ENCODE measurements at places on chromosomes 13 and 19.

DNA sequence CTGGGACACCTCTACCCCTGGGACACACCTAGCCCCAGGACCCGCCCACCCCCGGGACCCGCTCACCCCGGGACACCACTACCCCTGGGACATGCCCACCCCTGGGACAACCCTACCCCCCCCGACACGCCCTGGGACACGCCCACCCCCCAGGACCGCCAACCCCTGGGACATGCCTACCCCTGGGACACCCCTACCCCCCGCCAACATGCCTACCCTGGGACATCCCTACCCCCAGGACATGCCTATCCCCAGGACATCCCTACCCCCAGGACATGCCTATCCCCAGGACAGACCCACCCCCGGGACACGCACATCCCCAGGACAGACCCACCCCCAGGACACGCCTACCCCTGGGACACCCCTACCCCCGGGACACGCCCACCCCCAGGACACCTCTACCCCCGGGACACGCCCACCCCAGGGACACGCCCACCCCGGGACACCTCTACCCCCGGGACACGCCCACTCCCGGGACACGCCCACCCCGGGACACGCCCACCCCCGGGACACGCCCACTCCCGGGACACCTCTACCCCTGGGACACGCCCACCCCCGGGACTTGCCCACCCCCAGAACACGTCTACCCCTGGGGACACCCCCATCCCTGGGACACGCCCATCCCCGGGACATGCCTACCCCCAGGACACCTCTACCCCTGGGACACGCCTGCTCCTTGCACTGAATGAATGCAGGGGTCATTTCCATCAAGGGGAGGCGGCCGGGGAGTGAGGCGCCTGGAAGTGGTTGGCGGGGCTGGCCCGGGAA, 32.3 kb downstream of the ADPRHL1 start:
- DNase-seq = no peak

- no peak for DNase-seq
Observed at GRCh38 chr19:29880498-29881081, 61.4 kb upstream of the URI1 start.

DNA sequence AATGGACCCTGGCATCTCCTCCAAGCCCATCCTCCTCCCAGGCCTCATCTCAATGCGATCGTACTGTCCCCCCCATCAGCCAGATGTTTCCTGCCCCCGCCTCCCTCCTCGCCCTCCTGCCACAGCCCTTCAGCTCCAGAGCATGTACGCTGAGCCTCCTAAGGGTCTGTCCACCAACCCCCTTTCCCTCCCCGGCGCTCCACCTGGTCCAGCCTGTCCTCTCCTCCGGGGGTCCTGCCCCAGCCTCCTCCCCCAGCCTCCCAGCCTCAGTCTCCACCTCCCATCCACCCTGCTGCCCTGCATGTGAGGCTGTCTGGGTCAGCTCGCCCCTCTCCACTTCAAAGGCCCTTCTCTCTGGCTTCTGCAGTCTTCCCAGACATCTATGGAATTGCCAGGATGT, 4.5 kb downstream of the SIRT2 start:
- no peak for DNase-seq

GRCh38 chr13:98324105-98324504, 147.0 kb upstream of the RNF113B start:
- DNase-seq = no peak

DNA sequence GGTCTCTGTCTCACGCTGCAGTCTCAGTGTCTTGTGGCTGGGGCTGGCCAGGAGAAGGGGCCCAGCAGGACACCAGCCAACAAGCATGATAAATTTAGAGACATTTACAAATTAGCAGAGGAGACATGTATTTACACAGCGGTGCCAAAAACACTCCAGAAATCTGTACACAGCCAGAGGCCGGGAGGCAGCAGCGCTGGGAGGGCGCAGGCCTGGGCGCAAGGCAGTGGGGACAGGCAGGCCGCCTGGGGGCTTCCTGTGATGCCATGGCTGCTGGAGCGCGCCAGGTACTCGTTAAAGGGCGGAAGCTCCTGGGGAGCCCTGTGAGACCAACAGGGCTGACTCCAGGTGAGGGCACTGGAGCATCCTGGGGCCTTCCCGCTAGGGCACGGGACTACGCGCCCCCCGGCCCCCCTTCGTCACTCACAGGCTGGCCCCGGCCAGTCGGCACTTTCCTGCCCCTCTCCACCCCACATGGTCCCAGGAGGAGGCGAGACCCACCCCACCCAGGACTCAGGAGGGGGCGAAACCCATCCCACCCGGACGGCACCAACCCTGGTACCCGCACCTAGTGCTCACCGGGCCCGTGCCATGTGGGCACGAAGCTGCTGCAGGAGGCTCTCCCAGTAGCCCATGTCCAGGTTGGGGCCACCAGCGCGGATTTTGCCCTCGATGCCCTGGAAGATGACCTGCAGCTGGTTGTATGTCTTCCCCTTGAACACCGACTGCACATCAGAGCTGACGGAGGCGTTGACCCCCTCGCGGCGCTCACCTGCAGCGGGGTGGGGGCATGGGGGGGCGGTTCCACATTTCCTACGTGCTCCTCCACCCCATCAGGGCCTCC, 7.4 kb upstream of the TBXA2R start:
- no peak for DNase-seq

DNA sequence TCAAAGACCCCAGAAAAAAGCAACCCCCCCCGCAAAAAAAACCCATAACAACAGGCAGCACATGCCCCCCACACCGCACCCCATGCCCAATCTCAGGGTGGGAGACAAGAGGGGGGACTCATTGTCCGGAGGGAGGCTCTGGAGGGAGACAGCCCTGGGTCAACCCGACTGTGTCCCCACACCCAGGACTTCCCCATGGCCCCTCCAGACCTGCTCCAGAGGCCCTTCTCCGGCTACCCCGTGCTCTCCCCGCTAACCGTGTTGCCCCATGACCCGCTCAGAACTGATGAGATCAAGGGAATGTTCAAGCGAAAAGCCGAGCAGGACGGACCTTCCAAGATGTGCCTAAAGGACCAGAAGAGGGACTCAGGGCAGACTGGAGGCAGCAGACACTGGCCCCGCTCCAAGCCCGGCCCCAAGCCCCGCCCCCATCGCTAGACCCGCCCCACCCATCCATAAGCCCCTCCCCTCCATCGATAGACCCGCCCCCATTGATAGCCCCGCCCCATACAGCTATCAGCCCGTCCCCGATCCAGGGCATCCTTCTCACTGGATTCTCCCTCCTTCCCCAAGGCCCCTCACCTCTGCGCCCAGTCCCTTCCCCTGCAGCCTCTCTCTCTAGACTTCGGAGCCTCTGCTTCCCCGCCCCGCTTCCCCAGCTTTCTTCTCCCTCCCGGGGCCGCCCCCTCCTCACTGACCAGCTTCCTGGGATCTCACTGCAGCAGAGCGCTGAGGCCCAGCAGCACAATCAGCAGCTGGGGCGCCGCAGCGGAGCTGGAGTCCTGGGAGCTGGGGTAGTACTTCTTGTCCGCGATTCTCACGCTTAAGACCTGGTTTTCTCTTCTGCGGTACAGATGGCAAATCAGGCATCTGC, 2.2 kb downstream of the BST2 start:
- DNase-seq = no peak

- DNase-seq = no peak
Observed at GRCh38 chr19:13028027-13028426, 32.8 kb downstream of the NFIX start.

GRCh38 chr19:31255831-31256592, 93.2 kb downstream of the TSHZ3 start:
- DNase-seq = no peak

- DNase-seq = no peak
Observed at GRCh38 chr13:40589285-40590109, 76.9 kb downstream of the FOXO1 start.

DNA sequence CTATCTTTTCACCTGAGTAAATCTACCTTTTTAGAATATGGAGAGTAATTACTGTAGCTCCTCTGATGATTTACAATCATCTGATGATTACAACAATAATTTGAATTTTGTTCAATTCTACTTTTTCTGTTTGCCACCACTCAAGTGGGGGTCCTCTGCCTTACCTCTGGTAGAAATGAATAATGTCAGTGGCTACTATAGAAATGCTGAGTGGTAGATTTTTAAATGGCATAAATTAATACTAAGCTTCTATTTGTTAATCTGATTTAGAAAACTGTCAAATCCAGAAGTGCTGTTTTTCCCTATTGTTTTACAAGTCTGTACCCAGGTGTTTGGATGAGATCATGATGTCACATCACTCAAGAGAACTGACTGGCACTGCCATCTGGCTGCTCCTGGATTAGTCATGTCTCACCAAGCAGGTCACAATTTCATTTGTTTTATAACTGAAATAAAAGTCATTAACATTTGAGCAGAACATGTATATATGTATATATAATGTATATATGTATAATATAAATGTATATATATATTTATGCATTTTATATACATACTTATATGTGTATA, 494.8 kb downstream of the TBC1D4 start:
- no peak for DNase-seq
